ENCODE measurements at places on chromosomes 3 and 15.

- DNase-seq, result no peak
Measured at GRCh38 chr3:134371542-134372324, 2.5 kb downstream of the AMOTL2 start.

GRCh38 chr3:81692766-81693165, 68.7 kb downstream of the GBE1 start:
- DNase-seq, result no peak

- no peak for DNase-seq
Measured at GRCh38 chr3:48830715-48831114, 17.0 kb downstream of the PRKAR2A start.

GRCh38 chr3:123105201-123106189, 38.7 kb downstream of the PDIA5 start:
- no peak for DNase-seq

DNA sequence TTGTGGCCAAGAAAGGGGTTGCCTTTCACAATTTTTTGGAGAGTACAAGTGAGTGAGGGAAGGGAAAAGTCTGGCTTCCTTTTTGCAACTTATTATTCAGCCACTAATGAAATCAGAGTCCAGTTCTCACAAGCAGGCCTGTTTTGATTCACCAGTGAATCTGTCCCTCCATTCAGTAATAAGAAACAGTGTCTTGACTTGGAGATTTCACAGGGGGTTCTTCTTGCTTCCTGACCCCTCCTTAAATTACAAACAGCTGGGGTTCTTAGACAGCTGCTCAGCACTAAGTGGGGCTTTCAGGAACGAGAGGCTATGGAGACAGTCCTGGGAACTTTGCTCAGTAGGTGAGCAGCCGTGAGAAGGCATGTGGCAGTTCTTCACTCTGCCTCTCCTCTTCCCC, 24.5 kb downstream of the SEMA3G start:
- no peak for DNase-seq

GRCh38 chr15:48733615-48734014, 77.3 kb downstream of the CEP152 start:
- no peak for DNase-seq

GRCh38 chr15:43775411-43775965, 1.3 kb downstream of the ELL3 start:
- DNase-seq, result peak; percentile 43

GRCh38 chr3:11170052-11170770, 15.9 kb downstream of the HRH1 start:
- no peak for DNase-seq

- peak; percentile 22 for DNase-seq
Measured at GRCh38 chr15:81279621-81280485, 44.1 kb downstream of the STARD5 start.

DNA sequence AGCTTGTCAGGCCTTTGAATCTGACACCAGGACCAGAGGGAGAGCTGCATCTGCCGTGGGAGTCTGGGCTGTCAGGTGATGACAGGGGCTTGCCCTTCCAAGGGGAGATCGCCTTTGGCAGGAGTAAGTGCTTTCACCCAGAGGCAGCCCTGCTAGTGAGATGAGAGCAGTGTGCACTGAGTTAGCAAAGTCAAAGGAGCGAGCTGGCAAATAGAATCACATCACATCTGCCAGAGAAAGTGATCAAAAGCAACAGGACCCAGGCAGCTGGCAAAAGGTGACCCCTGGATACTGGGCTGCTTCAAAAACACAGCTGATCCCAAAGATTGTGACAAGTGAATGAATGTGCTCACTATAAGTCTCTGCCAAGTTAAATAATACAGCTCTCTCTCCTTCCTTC, 36.1 kb upstream of the PYDC2 start:
- DNase-seq, result no peak

GRCh38 chr3:43372007-43372740, 85.8 kb downstream of the SNRK start:
- DNase-seq, result no peak

DNA sequence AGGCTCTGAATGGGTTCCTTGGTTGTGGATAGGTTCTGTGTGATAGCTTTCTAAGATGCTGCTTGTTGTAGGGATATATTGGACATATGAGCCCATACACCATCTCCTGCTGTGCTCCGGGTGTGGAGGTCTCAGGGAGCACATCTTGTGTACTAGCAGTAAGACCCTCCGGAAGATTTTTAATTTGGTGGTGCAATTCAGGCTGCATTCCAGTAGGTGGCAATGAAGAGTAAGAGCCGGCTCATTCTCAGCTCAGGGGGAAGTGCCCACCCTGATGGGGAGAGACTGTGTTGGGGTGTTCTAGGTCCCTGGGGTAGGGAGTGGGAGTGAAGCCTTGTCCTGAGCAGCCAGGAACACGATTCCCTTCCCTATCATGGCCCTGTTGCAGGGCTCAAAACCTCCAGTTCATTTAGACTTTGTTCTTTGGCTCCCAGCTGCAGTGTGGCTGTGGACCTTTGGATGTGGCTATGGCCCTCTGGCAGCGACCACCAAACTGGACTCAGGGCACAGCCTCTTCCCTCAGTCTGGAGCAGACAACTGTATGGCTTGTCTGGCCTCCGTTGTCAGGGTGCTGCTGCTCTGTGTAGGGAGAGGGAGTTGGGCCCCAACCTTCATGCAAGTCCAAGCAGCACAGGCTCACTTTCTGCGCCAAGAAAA, 104.7 kb downstream of the UNC13C start:
- no peak for DNase-seq

GRCh38 chr15:70281811-70282307, 184.1 kb upstream of the TLE3 start:
- peak; percentile 46 for DNase-seq

- DNase-seq, result no peak
Measured at GRCh38 chr3:70075101-70075500, 75.6 kb downstream of the SAMMSON start.

DNA sequence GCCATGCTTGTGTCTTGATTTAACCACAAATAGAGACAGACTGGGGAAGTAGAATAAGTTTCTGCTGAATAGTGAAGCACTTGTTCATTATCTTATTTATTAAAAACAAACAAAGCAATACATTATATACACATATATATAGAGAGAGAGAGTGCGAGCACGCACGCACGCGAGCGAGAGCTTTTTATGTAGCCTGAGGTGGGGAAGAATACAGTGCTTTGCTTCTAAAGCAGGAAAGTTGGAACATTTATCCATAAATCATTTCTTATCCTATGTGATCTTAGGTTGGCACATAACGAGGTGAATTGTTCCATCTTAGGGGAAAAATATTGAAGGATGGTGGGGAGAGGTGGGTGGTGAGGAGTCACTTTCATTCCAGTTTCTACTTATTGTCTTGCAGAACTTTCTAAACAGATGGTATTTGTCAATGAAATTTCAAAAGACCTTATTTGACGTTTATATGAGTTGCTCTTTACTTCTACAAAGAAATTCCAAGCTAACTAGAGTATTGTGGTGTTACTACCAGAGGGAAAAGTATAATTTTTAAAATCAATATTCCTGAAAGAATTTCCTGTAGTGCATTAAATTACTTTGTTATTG, 110.0 kb downstream of the ATG7 start:
- no peak for DNase-seq

DNA sequence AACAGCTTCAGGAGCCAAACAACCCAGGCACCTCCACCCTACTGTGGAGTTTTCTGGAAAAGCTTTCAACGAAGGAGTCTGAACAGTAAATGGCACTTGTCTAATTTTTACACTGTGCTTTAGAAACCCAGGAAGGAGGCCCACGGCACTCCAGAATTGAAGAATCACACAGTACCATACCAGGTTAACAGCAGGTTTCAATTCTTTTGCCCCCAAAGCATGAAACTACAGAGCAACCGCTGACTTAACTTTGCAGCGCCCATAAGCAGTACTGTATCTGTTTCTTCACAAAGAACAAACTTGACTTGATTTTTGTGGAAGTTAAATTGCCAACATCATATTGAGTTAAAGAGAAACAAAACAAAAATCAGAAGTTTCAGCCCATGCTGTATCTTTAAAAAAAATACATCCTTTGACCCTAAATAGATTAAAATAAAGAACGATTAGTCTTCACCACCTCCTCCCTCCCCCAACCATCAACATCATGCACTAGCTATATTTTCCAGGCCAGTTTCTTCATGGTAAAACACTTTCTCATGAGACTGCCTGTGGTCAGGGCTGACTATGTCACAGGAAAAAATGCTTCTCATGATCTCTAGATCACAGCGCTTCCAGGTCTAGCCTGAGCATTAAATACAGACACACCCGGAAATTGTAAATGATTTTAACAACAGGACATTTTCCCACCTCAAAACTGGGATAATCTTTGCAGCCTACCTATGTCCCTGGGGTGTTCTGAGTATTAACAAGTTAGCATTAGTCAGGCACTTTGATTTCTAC, 456.3 kb downstream of the FOXP1 start:
- peak; percentile 85 for DNase-seq

DNA sequence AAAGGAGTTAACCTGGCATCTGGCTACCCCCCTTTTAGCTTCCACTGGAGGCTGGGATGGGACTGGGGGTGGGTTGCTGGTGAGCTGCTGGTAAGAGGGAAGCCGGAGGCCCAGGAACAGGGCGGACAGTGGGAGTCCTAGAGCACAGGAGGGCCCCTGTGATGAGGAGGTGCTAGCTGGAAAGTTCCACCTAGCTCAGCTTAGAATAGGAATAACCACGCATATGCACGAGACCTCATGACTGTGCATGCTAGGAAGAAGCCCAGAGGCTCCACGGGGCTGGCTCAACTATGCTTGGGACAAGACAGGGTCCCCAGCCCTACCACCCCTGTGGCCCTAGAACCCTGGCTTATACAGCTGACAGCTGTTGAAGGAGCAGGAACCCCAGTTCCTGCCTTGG, 34.1 kb downstream of the LINGO1 start:
- no peak for DNase-seq

DNA sequence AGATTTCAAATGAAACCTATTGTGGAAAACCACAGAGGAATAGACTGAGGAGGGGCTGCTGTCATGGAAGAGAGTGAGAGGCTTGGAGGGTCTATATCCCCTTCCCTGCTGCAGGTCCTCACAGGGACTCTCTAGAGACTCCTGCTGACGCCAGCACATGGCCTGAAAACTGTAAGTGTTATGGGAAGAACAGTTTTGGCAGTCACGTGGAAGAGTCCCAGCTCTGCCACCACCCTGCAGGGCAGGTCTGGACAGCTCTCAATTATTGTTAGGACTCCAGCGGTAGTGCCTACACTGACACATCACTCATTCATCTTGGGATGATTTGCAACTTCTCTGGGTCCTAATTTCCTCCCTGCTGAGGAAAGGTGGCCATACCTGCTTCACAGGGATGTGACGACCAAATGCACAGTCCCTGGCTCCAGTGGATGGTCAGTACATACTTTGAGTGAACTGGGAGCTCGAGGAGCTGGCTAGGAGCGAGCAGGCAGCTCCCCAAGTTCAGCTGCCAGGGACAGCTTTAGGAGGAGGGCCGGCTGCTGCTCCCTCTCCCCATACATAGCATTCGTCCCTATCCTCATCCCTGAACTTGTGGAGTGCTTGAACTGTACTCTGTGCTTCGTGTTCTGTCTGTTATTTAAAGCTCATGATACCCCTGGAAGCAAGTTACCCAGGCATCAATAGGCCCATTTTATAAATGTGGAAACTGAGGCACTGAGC, 49.2 kb downstream of the CTXND1 start:
- no peak for DNase-seq

DNA sequence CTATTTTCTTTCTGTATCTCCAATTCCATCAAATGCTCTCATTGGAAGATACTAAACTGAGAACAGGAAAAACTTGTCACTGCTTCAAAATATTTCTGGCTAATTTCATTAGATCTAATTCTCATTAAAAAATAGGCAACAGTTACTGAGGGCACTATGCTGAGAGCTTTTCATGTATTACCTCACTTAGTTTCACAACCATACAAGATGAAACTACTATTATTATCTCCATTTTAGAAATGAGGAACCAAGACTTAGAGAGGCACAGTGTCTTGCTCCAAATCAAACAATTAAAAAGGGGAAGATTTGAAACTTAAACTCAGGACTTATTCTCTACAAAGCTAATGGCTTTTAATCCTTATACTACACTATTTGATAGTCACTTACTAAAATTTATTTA, 7.2 kb upstream of the OTOL1 start:
- no peak for DNase-seq

DNA sequence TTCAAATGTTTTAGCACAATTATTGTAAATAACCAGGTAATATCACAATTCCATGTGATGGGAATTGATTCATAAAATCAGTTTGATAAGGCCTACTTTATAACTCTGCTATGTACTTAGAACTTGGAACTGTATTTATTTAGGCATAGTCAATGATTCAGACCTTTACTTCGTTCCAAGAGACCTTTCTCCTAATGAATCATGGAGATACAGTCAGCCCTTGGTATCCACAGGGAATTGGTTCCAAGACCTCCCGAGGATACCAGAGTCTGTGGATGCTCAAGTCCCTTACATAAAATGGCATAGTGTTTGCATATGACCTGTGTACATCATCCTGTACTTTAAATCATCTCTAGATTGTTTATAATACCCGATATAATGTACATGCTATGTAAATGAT, 60.8 kb upstream of the UMPS start:
- DNase-seq, result peak; percentile 62

DNA sequence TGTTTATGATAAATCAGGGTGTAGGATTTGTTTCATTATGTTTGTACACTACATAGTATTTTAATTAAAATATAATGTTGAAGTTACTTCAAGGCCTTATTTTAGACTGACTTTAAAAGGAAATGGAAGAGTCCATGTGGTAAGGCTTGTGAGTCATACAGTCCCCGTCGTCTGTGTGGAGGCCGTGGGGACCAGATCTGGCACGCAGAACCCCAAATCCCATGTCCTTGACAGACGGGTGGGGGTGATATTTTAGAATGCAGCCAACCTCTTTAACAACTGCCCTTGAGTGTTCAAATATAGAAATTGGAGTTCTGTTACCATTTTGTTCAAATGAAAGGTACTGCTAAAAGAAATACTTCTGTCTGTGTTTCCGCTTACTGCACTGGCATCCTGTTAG, 35.8 kb downstream of the ABHD17C start:
- no peak for DNase-seq

- no peak for DNase-seq
Measured at GRCh38 chr3:41502481-41502880, 303.2 kb downstream of the CTNNB1 start.
